Kidney (tissue), 22 donors: ENCODE measurements at places on chromosomes 5 and 9. TPM values are rescaled to one million over a fixed set of nuclear protein-coding genes. Genes with fewer than 3 reads are reported as not detected.
A peak's percentile ranks its signal among the peaks of the same experiment; 100 is the strongest.

TMEM232 gene
- total RNA-seq, result 11.3 TPM

- no peak for DNase-seq
Observed at GRCh38 chr5:109479260-109479860, 69.6 kb upstream of the PJA2 start.

MCC gene
- 20.6 TPM for total RNA-seq

TPPP gene
- 6.9 TPM for total RNA-seq

GRCh38 chr9:133113163-133113948, 7.7 kb downstream of the RALGDS start:
- no peak for DNase-seq

DNA sequence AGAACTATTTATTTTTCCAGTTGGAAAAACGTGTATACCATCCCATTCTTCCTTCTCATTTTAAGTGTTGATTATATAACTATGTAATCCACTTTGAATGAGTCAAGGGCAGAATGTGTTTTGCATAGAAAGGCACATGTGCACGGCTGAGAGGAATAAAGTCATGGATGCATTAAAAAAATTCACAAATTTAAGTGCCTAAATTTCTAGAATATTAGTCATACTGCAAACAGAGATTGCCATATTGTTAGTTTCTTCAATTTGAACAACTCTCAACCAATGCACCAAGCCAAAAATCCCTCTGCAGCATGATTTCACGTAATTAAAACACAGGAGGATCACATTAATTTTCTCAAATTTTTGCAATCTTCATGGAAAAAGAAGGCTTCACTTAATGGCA, 166.3 kb downstream of the MPDZ start:
- DNase-seq, result no peak

C1QTNF3 gene
- total RNA-seq, result 38.4 TPM

DNA sequence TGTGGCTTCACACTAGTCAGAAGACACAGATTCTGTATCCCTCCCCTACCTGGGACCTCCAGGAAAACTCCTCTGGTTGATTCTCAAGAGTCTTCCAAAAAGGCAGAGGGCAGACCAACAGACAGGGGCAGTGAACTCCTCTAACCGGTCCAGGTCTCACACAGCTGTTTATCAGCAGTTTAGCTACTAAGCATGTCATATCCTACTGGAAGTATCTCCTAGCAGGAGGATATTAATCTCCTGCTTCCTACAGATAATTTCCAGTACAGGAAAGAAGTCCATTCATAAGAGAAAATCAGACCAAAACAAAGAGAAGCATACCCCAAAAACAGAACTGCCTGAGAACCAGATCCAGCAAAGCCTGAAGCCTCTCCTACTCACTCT, 64.3 kb downstream of the DTWD2 start:
- DNase-seq, result no peak

TRIM7 gene
- total RNA-seq, result 6.3 TPM

GRCh38 chr9:98370976-98371315, 115.5 kb upstream of the TBC1D2 start:
- DNase-seq, result no peak

TUSC1 gene
- 17.6 TPM for total RNA-seq

- DNase-seq, result no peak
Observed at GRCh38 chr5:72518001-72518683, 10.9 kb upstream of the ZNF366 start.

DNA sequence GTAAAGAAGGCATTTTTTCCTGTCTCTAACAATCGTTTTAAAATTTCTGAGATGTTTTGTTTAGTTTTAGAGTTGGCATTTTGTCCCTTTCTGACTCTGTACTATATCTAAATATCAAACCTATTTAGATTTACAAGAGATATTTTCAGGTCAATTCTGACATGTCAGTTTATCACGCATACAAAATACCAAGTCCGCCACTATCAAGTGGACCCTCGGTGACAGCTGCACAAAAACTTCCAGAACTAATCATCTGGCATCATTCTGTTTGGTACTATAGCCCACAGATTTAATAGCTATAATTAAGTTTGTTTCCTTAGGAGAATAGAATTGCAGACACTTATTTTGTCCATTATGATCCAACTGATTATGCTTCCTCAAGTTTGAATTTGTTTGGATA, 1278.2 kb downstream of the CDH12 start:
- DNase-seq, result no peak

- DNase-seq, result no peak
Observed at GRCh38 chr5:59069438-59070079, 486.7 kb downstream of the RAB3C start.

DNA sequence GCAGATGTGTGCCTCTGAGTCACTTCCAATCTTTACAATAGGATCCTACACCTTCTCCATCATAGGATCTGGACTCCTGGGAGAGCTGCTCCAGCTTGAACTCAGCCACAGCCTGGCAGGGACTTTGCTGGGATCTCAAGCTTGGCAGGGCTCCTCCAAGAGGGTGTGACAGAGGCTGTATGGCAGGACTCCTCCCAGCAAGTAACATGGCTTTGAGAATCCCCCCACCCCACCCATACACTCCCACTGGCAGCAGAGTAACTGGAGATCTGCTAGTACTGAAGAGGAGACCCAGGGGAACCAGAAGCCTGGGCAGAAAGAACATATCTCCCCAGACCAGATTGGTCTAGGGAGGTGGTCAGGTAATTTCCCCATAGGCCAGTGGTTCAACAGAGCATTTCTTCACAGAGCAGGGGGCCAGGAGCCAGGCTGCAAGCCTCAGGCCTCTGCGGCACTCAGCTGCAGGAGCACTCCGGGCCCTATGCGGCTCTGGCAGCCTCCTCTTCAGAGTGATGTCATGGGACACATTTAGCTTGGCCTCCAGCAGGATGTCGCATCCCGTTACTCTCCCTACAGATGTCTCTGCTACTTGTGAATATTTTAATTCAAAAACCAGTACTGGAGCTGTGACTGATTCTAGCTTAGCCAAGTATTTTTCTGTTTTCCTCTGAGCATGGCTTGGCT, 1.7 kb upstream of the ACSL6 start:
- DNase-seq, result peak; percentile 36

SPATA31A3 gene
- not detected for total RNA-seq

DNA sequence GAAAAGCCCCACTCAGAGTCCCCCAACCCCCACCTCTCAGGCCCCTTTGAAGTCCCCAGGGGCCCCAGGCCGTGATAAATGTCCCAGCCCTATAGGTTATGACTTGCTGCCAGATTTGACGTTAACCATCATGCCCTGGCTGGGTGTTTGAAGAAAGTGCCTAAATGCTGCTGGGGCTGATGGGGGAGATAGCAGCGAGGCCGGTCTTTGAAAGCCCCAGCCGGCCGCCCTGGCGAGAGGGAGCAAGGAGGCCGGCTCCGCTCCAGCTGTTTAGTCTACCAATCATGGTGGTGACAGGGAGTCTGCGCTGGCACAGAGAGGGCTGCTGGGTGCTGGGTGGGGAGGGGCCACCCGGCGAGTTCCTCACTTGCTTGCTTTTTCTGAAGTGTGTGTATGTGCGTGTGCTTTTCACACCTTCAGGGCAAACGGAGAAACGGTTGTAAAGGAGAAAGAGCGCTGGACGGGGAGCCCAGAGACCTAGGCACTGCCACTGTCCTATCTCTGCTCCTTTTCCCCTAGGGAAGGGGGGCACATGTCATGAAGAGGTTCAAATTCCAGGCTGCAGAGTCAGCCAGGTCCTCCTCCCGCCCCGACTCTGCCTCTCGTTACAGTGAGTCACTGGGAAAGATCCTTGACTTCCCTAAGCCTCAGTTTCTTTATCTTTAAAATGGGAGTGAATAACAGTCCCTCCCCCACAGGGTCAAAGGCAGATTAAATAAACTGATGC, 126.1 kb upstream of the HAND1 start:
- peak; percentile 36 for DNase-seq

DNA sequence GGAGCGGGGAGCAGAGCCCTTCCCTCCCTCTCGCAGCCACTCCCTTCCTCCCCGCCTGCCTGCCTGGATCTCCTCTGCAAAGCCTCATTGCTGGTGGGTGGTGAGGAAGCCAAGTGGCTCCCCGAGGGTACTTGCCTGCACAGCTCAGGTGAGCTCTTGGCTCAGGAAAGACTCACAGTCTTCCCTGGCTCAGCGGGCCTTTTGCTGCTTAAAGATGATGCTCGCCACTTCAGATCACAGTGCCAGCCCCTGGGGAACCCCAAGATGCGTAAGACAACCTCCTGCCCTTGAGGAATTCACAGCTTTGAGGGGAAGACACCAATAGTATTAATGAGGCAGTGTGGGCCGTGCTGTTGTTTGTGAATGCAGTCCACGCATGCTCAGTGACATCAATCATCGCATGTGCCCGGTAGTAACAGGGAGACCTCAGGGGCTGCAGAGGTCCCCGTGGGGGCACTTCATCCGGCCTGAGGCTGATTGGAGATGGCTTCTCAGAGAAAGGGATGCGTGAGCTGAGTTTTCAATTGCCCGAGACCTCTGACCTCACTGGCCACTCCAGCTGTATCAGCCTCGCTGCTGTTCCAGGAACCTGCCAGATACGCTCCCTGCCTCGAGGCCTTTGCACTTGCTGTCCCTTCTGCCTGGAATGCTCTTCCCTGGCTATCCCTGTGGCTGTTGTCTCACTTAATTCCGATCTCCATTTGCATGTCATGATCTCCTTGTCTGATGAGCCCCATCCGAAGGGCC, 36.8 kb downstream of the ERGIC1 start:
- DNase-seq, result no peak

GABRP gene
- 33.1 TPM for total RNA-seq

GRCh38 chr5:151678713-151679112, 8.0 kb downstream of the SPARC start:
- DNase-seq, result no peak

TLR4 gene
- total RNA-seq, result 33.4 TPM

DNA sequence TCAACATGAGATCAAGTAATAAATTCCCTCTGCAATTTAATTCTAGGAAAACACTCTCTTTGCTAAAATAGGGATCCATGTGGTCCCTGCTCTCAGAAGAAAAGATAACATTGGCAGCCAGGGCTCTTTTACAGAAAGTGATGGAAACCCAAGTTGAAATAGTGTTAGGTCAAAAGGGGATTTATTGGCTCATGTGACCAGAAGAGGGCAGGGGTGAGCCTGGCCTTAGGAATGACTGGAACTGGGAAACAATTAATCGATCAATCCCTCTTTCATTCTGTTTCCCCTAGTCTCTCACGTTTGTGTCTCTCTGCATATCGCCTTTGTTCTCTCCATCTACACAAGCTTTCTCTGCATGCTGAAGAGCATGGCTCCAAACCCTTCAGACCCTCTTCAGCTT, 58.3 kb upstream of the ALDH1B1 start:
- DNase-seq, result no peak

LCP2 gene
- 48.8 TPM for total RNA-seq

DNA sequence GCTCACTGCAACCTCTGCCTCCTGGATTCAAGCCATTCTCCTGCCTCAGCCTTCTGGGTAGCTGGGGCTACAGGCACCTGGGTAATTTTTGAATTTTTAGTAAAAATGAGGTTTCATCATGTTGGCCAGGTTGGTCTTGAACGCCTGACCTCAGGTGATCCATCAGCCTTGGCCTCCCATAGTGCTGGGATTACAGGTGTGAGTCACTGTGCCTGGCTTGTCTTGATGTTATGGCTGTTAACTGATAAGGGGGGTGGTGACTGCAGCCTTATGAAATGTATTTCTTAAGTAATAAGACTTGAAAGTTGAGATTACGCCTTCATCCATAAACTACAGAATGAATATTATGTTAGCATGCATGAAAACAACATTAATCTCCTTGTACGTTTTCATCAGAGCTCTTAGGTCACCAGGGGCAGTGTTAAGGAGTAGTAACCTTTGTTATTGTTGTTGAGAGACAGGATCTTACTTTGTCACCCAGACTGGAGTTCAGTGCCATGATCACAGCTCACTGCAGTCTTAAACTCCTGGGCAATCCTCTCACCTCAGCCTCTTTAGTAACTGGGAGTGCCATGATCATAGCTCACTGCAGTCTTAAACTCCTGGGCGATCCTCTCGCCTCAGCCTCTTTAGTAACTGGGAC, 148.3 kb downstream of the ATP10B start:
- DNase-seq, result no peak

GRCh38 chr5:59799668-59800346, 93.7 kb downstream of the PDE4D start:
- DNase-seq, result no peak

DNA sequence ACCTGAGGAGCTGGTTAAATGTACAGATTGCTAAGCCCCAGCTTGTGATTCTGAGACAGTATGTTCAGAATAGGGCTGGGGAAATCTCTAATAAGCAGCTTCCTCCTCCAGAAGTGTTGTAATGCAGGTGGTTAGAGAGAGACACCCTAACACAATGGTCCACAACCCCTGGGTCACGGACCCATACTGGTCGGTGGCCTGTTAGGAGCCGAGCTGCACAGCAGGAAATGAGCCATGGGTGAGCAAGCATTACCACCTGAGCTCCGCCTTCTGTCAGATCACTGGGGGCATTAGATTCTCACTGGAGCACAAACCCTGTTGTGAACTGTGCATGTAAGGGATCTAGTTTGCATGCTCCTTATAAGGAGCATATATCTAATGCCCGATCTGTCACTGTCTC, 61.8 kb downstream of the SLC36A1 start:
- no peak for DNase-seq

LEAP2 gene
- total RNA-seq, result 1.5 TPM

UBE2QL1 gene
- 0.31 TPM for total RNA-seq

GRCh38 chr5:119808474-119808873, 179.1 kb downstream of the FAM170A start:
- DNase-seq, result no peak

DNA sequence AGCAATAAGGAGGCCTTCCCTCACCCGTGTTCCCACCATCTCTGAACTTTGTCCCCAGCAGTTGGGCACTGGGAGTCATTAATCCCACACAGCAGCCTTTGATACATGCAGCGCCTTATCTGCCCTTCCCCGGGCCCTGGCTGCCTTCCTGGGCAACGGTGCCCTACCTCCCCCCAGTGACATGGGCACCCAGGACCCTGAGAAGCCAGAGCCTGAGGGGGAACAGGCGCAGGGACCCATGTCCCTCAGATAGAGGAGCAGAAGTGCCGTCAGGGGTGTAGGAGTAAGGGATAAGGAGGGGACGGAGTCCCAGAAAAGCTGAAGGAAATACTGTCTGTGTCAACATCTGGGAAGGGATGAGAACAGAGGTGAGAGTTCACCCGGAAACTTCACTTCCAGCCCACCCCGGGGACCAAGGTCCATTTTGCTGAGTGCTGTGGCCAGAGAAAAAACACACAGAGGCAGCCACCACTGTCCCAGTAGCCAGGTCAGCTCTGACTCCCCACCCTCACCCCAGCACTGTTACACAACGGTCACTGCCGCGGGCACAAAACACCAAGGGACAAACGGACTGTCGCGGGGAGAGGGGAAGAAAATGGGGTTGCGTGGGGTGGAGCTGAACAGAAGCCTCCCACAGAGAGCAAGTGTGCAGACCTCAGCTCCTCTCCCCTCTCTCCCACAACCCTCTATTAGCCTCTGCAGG, 3.8 kb downstream of the PCDH1 start:
- DNase-seq, result no peak

DNA sequence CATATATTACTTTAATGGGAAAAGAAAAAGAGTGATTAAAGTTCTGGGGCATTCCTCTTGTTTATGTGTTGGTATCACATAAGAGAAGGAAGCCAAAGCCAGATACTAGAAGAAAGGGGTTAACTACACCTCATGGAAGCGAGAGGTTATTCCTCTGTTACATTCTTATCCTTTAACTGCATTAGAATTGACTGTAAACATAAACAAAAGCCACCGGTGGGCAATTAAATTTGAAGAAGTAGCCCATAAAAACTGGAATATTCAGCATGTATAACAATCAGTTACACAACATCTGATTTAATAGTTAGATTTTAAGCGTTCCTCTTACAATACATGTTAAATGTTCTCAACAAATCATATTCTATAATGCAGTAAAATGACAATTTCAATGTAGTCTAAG, 18.8 kb downstream of the POU5F2 start:
- no peak for DNase-seq

- no peak for DNase-seq
Observed at GRCh38 chr5:168879929-168880328, 300.8 kb upstream of the PANK3 start.

SCAMP1 gene
- 42.1 TPM for total RNA-seq
